ENCODE measurements at places on chromosomes 11 and 22.
A peak's percentile ranks its signal among the peaks of the same experiment; 100 is the strongest.

DNA sequence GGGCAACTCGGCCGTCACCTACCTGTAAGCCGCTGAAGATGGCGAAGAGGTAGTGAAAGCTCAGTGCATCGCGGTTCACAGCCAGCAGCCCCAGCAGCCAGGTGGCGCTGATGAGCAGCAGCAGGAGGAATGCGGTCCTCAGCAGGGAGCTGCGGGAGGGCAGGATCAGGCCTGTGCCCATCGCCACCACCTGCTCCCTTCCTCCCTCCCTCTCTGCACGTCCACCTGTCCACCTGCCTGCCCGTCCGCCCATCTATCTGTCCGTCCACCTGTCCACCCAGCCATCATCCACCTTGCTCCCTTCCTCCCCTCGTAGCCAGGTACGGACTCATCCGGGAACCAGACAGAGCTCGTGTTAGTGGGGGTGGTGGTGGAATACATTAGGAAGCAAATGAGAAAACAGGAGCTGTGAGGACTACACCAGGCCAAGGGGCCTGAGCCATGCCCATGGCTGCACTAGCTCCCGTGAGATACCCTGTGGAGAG is 32.2 kb downstream of the TRMU start:
- peak; percentile 45 for DNase-seq

- DNase-seq, result no peak
Observed at GRCh38 chr11:1750481-1750839, at the start of gene IFITM10. IFITM10 (minus strand) TSS chr11:1750595; CDS start chr11:1750442, 153 bp downstream.

GRCh38 chr11:815675-816432 is 2.9 kb upstream of the PNPLA2 start:
- no peak for DNase-seq

DNA sequence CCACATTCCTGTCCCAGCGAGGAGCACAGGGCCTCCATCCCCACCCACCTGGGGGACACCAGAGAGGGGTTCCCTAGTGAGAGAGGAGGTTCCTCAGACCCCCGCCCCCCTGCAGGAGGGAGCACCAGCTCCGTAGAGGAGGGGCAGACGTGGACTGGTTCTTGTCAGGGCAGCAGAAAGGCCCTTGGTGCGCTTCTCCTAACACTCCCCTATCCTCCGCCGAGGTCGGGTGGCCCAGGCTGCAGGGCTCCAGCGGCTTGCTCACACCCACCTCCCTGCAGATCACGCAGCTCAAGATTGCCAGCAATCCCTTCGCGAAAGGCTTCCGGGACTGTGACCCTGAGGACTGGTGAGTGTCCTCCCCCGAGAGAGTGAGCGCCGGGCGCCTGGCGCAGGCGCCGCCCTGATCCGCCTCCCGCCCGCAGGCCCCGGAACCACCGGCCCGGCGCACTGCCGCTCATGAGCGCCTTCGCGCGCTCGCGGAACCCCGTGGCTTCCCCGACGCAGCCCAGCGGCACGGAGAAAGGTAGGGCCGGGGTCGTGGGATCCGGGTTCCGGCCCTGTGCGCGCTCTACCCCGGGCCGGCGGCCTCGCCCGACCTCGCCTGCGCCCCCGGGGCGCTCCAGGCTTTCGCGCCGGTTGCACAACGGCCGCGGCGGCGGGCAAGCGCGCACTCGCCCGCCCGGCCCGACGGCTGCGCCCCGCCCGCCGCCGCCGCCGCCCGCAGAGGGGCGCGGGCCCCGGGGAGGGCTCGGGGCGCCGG is 5.1 kb downstream of the TBX1 start:
- DNase-seq, result no peak

DNA sequence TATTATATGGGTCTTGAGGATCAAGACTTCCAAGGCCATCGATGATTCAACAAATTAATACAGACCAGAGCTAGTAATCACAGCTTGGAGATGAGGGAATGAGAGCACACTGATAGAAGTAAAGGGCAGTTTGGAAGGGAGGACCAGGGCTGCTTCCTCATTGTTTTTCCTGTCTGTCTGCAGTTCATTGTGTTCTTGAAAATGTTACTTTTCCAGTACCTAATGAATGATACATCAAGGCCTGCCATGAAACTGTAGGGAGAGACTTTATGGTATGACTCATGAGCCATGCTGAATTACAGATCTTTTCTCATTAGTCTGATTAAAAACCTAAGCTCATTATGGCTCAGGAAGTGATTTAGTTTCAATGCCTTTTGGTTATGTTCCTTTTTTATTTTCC is 855.6 kb downstream of the KCNA4 start:
- no peak for DNase-seq

GRCh38 chr22:29987137-29987536 is 93.1 kb upstream of the HORMAD2 start:
- no peak for DNase-seq
